ENCODE measurements at places on chromosomes 3 and 15. TPM values are rescaled to one million over a fixed set of nuclear protein-coding genes. Genes with fewer than 3 reads are reported as not detected.

- no peaks in the 10 kb centered on the region for H3K27me3 ChIP-seq
- H3K36me3 ChIP-seq = peaks cover 4% of the 10 kb centered on the region
- no peak overlapping the region for H3K27ac ChIP-seq
- H3K4me3 ChIP-seq = no peak overlapping the region
- DNase-seq = no peak
- H3K4me1 ChIP-seq = no peaks in the 10 kb centered on the region
Measured at GRCh38 chr15:30783019-30783418, 120.7 kb upstream of the FAN1 start.

DNA sequence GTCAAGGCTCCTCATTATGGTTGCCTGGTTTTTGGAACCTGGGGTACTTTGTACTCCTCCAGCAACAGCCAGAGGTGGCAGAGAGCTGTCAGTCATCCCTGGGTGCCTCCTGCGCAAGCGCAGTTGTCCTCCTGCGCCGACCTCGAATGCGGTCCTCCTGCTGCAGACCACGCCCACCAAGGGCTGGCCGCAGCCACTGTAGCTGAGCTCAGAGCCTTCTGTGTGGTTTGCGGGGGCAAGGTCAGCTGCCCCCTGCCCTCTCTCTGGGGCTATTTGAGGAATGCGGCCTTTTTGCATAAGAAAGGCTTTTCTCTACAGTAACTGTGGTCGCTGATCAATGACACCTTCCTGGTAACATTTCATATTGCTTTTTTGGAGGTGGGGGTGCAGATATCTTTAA lies 131.3 kb upstream of the SNRPN start:
- peak overlapping the region; percentile 59 for H3K4me3 ChIP-seq
- DNase-seq = peak; percentile 74
- no peaks in the 10 kb centered on the region for H3K27me3 ChIP-seq
- H3K36me3 ChIP-seq = no peaks in the 10 kb centered on the region
- H3K4me1 ChIP-seq = peaks cover 17% of the 10 kb centered on the region
- H3K27ac ChIP-seq = no peak overlapping the region

GRCh38 chr3:25557694-25558093 lies 107.0 kb downstream of the TOP2B start:
- H3K4me3 ChIP-seq = no peak overlapping the region
- DNase-seq = no peak
- no peak overlapping the region for H3K27ac ChIP-seq
- no peaks in the 10 kb centered on the region for H3K36me3 ChIP-seq
- H3K27me3 ChIP-seq = no peaks in the 10 kb centered on the region

SLC24A5 gene
- total RNA-seq = not detected

All from neural crest cell (in vitro differentiated cells).